A673 (cell line): ENCODE measurements at places on chromosomes 4 and X.

DNA sequence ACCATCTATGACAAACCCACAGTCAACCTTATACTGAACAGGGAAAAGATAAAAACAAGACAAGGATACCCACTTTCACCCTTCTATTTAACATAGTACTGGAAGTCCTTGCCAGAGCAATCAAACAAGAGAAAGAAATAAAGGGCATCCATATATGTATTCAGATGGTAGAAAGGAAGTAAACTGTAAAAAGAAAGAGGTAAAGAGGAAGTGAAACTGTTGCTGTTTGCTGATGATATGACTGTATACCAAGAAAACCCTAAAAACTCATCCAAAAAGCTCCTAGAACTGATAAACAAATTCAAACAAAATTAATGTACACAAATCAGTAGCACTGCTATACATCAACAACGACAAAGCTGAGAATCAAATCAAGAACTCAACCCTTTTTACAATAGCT lies 538.7 kb upstream of the PABPC4L start:
- DNase-seq: no peak

GRCh38 chr4:24780936-24781495 lies 14.4 kb upstream of the SOD3 start:
- DNase-seq: no peak

DNA sequence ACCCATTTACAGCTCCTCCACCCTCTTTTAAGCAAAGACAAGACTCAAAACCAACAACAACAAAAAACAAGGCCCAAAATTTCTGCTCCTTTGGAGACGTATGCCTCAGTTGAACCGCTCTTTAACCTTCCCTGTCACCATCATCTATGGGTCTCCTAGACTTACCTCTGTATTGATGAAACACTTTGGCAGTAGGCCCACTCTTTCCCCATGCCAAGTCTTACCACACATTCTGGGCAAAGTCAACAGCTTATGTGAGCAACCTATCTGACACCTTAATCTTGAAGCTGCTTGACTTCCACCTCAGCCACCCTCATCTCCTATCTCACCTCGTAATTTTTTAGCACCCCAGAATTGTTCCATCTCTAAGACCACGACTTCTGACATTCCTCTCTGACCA lies 99.7 kb upstream of the CXorf66 start:
- no peak for DNase-seq

- DNase-seq: no peak
Measured at GRCh38 chr4:40688446-40689095, 58.9 kb upstream of the RBM47 start.

GRCh38 chr4:6987588-6987961 lies 55.6 kb upstream of the TADA2B start:
- no peak for DNase-seq
